MCF 10A (cell line): ENCODE measurements at places on chromosomes 3 and 15.

- DNase-seq, result no peak
These were observed 31.0 kb downstream of the SLC6A20 start for GRCh38 chr3:45765266-45765851.

DNA sequence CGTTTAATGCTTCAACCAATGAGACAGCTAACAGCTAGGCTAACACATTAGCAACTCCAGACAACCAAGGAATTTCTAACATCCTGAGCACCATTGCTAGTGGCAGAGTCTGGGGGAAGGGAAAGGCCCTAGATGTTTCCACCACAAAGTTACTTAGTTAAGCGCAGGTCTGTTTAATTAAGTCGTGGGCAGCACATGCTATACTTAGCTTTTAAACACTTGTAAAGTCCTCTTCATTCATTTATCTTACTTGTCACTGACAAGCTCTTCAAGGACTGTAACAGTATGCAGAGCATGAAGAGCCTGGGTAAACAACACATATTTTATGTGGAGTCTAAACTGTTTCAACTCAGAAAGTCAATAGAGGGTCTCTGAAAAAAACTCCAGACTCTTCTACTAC is 221.1 kb upstream of the WNT5A start:
- no peak for DNase-seq

DNA sequence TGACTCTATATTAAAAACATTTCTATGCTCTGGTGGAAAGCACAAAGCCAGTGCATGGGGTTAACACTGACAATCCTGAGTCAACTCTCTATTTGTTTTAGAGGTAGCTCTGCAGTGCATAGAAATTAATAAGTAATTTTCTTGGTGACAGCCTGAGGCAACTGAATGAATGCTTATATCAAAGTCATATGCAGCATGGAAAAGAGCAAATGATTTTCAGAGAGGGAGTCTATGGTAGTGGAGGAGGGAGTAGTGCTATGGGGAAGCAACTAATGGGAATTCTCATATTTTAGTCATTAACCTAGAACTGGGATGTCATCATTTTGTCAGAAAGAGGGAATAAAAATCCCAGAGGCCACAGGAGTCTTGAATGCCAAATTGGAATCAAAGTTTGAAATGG is 99.1 kb downstream of the CLSTN2 start:
- no peak for DNase-seq

DNA sequence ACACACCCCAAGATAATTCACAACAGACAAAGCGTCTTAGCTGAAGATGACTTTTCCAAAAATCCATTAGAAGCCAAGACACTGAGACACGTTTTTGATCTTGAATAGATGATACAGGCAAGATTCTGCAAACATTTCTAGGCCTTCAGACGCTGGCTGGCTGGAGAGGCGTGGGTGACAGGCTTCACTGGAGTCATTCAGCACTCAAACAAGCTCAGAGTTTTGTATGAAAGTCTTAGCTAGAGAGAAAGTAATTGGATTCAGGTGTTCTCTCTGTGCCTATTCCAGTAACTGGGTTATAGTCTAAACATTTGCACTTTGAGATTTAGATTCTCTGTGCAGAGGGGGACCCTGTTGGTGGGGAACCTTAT is 147.7 kb upstream of the BHLHE40 start:
- DNase-seq, result no peak

DNA sequence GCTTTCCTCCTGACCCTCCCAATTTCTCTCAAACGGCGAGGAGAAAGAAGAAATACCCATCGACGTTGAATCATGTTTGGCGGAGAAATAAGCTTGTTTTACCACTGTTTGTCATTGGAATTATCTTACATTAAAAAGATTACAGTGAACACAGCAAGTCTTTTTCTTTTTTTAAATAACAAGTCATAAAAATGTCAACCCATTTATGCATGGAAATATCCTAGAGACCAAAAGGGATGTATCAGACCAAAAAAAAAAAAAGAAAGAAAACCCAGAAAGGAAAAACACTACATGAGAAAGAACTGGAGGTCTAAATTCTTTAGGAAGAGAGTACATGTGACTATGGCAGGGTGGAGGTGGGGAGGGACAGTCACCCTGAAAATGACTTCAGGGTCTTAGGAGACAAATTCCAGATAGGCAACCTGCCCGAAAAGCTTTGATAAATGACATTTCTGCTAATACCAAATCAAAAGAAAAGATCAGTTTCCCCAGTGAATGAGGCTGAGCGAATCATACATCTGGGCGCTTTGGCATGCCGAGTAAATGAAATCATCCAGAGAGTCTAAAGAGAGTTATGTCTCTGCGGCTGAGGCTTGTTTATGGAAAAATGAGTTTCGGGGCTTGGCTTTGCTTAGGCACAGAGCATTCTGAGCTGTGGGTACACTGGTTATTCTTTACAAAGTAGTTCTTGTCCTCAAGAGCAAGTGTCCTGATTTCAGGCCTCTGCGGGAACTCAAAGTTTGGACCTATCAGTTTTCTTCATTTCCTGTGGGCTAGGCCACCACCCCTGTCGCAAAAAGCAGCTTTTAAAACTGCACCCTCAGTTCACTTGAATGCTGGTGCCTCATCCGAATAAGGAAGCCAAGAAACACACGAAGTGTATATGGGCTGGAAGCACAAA is 110.1 kb upstream of the TGFBR2 start:
- DNase-seq, result peak; percentile 27

DNA sequence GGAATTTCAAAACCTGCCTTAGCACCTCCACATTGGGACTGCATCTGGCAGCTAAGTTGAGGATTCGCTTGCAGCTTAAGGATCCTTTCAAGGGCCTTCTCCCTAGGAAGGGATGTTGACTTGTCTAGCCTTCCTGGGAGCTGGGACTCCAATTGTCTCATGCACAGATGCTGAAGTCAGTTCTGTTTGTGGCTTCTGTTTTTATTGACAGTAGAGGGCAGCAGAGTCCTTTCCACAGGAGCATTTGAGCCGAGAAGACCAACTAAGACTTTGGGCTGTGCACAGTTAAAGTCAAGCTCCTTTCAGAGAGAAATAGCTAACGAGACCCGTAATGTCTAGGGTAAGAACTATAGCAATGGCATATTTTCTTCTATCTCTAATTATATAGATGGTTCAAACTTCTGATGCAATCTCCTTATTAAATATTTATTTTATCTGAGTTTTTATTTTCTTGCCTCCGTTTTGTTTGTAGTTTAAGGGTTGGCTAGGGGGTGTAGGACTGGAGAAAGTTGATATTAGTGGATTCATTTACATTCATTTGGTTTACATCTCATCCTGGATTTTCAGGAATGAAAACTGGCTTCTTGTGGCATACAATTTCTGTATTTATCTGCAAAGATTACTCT is 59.7 kb upstream of the KBTBD8 start:
- peak; percentile 69 for DNase-seq

GRCh38 chr3:71713041-71713440 is 12.2 kb downstream of the EIF4E3 start:
- no peak for DNase-seq

- peak; percentile 80 for DNase-seq
These were observed 17.1 kb downstream of the GBE1 start for GRCh38 chr3:81744366-81744765.

GRCh38 chr3:60746043-60746638 is 505.1 kb downstream of the FHIT start:
- DNase-seq, result no peak

DNA sequence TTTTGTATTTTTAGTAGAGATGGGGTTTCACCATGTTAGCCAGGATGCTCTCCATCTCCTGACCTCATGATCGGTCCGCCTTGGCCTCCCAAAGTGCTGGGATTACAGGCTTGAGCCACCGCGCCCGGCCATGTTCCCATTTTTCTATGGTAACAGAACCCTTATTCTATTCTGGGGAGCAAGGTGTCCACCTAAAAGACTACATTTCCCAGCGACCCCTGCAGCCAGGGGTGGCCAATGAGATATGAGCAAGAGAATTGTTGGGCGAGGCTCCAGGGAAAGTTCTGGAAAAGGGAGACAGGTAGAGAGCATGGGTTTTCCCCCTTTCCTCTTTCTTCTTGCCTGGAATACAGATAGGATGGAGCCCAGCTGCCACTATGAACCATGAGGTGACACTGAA is 96.9 kb downstream of the LINGO1 start:
- peak; percentile 13 for DNase-seq

GRCh38 chr3:70539908-70540307 is 227.5 kb upstream of the MDFIC2 start:
- DNase-seq, result peak; percentile 11

GRCh38 chr15:39128746-39129145 is 452.1 kb upstream of the THBS1 start:
- no peak for DNase-seq

DNA sequence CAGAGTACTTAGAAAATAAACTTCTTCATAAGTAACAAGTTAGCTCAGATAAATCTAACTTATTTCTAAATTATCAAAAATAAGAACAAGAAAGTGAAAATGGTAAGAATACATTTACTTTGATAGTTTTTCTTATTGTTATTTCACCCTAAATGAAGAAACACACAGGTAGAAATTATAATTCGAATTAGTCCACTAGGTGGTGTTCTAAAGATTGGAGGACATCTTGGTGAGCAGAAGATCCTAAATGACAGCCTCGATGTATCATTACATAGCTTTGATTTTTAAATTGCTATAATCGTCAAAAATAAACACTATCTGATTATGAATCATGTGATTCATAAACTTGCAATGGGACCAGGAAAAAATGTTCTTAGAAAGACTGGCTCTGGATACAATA is 280.8 kb upstream of the UBE2E2 start:
- peak; percentile 34 for DNase-seq

DNA sequence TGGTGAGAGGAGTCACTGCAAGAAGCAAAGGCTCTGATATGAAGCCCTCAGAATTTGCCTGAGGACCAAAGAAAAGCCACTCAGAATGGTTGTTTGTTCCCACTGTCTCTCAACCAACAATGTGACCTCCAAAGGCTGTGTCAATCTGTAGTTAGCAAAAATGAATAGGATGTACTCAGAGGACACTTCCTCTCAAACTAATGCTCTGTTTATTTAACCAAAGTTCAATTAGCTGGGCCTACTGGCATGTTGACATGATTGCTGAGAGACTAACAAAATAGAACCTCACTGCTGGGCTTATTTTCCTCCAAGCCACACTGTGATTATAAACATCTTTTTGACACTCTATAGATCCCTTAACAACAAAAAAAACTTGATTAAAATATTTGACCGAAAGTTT is 522.5 kb downstream of the OCA2 start:
- no peak for DNase-seq

- DNase-seq, result no peak
These were observed 32.3 kb upstream of the NR2F2 start for GRCh38 chr15:96298217-96298616.

DNA sequence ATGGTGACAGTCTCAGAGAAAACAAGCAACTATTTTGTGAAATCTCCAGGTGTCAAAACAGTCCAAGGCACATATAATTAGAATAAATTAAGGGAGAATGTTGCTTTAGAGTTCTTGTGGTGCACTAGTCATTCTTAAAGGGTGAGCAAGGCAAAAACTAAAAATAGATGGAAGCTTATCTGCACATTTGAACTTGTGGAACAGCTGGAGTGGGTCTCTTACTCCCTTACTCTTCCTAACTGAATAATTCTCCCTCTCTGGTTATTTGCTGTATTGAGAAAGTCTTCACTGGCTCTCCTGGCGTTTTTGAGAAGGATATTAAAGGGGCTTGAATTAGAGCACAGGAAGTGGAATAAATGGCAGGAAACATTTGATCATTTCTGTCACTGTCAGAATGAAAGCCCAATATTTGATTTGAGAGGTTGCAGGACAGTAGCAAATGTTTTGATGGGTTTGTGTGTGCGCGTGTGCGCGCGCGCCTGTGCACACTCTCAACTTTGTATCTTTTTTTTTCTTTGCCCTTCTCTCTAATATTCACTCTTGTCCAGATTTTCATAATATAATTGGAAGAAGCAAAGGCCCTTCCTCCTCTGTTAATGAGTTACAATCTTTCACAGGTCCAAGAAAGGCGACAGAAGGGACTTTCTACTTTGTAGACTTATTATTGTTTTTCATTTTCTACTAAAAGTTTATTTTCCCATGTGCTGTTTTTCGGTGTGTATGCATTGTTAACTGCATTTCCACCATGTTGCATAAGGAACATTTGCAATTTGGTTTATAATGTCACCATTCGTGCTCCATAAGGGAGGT is 40.9 kb downstream of the AKAP13 start:
- DNase-seq, result no peak

DNA sequence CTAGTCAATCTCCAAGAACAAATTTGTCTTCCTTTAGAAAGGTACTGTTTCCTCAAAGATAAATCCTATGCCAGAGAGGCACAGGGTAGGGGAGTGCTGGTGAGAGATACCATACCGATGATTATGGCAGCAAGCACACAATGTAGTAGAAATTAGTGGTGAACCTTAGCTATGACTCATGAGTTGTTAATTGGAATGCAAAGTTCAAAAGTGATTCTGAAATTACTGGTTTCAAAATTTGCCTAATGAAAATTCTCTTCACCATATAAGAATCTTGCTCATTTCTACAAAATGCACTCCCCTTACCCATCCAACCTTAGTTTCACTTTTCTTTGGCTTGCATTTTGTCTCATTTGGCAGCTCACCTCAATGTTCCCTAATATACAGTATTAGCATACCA is 139.5 kb upstream of the SLC2A2 start:
- no peak for DNase-seq

- DNase-seq, result no peak
These were observed 183.8 kb downstream of the THRB start for GRCh38 chr3:24310887-24311286.

- no peak for DNase-seq
These were observed 65.0 kb upstream of the RPL32 start for GRCh38 chr3:12906141-12906915.

- no peak for DNase-seq
These were observed 53.8 kb downstream of the RBMS3 start for GRCh38 chr3:29334706-29335105.

DNA sequence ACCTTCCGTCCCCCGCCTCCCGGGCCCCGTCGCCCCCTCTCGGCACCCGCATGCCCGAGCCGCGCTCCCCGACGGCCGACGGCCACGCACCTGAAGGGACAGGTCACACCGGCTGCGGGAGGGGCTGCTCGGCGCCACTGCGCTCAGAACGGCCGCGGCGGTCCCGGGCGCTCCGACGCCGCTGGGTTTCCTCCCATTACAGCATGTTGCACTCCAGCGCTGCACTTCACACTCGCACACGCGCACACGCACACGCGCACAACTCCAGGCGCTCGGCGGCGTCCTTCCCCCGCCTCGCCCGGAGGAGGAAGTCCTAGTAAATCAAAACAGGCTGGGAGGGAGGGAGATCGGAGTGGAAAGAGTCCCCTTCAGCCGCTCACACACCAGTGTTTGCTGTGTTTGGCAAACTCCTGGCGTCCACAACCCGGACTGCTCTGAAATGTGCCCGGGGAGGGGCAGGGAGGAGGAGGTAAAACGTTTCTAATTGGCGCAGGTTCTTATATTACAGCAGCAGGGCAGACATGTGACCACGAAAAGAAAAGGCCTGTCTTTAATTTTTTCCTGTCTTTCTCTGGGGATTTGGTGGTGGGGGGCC is 76.7 kb upstream of the VGLL4 start:
- peak; percentile 76 for DNase-seq

GRCh38 chr15:33612721-33613304 is 302.0 kb downstream of the RYR3 start:
- no peak for DNase-seq

- no peak for DNase-seq
These were observed 245.7 kb downstream of the XXYLT1 start for GRCh38 chr3:195025056-195025883.

- DNase-seq, result no peak
These were observed 35.5 kb downstream of the ASTE1 start for GRCh38 chr3:130991126-130991525.

GRCh38 chr3:27610800-27611525 is 111.2 kb downstream of the EOMES start:
- DNase-seq, result no peak

- no peak for DNase-seq
These were observed 224.0 kb upstream of the RGMA start for GRCh38 chr15:93312891-93313486.
